ENCODE measurements at places on chromosomes 4 and X. TPM values are rescaled to one million over a fixed set of nuclear protein-coding genes. Genes with fewer than 3 reads are reported as not detected.

DNA sequence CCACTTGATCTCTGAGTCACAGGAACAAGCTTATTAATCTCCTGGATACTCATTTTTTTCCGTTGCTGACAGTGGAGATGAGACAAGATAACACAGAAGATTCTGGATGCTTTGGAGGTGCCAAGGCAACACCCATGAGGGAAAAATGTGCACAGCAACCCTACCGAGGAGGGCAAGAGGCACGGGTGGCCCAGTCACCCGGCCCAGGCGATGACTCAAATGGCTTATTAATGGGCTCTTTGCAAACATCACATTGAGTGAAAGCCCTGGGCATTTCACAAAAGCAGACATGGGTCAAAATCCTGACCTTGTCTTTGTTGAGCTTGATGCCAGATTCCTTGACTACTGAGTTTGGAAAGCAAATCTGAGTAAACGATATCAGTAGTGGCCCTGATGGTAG, 315.1 kb downstream of the STK32B start:
- H3K36me3 ChIP-seq, result no peaks in the 10 kb centered on the region
- H3K4me1 ChIP-seq, result no peaks in the 10 kb centered on the region
- no peak overlapping the region for H3K4me3 ChIP-seq
- DNase-seq, result no peak
- no peaks in the 10 kb centered on the region for H3K27me3 ChIP-seq
- no peak overlapping the region for H3K27ac ChIP-seq

GRCh38 chr4:186265683-186266652, at the start of gene F11:
F11 (plus strand) TSS chr4:186266189; CDS start chr4:186267137, 948 bp downstream.
- no peak within 1 kb of the TSS for H3K27ac ChIP-seq
- H3K36me3 ChIP-seq, result no peaks in the 10 kb centered on the region
- peaks cover 5% of the 10 kb centered on the region for H3K4me1 ChIP-seq

GRCh38 chr4:66014146-66014765, 344.0 kb upstream of the EPHA5 start:
- no peaks in the 10 kb centered on the region for H3K27me3 ChIP-seq
- no peaks in the 10 kb centered on the region for H3K4me1 ChIP-seq
- no peak overlapping the region for H3K4me3 ChIP-seq
- DNase-seq, result no peak

- no peaks in the 10 kb centered on the region for H3K27me3 ChIP-seq
- no peaks in the 10 kb centered on the region for H3K36me3 ChIP-seq
- H3K4me3 ChIP-seq, result peak overlapping the region; percentile 87
Measured at GRCh38 chr4:76950956-76951671, 1.6 kb downstream of the SEPTIN11 start.

DNA sequence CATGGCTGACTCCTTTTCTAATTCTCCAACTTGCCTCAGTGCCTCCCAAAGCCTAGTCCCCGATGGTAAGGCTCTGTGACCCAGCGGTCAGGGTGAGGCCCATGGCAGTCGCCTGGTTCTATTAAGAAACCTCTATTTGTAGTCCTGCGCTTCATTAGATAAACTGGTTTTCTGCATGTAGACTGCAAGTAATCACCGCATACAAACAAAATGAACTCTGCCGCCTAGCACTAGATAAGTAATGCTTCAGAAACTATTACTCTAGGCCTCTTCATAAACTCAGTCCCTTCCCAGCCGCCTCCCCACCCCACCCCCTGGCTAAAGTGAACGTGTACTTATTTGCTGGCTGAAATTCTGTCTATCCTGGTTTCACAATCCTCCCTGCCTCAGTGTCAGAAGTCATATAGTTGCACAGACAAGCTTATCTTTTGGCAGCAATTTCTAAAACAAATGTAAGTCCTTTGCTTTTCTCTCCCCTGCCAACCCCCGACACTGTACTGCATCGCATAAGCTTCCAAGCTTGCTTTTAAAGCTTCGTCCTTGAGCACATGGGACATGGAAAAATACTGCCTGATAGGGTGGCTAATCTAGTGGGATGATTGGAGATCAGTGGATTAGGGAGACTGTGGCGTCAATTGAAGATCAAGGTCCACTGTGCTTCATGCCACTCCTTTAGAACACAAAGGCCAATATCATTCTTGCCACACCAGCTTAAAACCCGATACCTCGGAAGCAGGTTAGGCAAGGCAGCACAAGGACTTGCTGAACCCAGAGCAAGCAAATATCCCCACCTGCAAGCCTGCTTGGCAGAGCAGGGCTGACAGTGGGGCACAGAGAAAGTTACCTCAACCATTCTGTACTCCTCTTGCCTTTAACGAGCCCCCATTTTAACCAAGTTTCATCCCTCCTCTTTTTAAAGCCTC, 125.8 kb downstream of the IRF2 start:
- peak; percentile 99 for DNase-seq
- no peak overlapping the region for H3K4me3 ChIP-seq
- no peaks in the 10 kb centered on the region for H3K36me3 ChIP-seq
- H3K27ac ChIP-seq, result peak overlapping the region; percentile 89
- no peaks in the 10 kb centered on the region for H3K27me3 ChIP-seq

DNA sequence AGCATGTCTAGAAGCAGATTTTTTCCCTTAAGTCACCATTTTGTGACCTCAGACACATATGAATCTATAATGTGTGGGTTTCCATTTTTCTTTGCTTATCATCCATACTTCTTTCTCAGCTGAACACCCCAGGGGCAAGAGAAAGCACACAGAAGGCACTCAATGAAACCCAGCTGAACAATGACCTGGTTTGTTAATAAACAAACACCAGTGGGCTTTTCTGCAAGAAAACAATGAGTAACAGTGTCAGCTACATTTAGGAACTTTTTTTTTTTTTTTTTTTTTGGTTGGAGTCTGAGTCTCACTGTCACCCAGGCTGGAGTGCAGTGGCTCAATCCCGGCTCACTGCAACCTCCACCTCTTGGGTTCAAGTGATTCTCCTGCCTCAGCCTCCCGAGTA, 40.7 kb upstream of the KLF3 start:
- no peaks in the 10 kb centered on the region for H3K27me3 ChIP-seq
- no peak overlapping the region for H3K4me3 ChIP-seq
- H3K36me3 ChIP-seq, result no peaks in the 10 kb centered on the region
- H3K4me1 ChIP-seq, result peaks cover 5% of the 10 kb centered on the region

DNA sequence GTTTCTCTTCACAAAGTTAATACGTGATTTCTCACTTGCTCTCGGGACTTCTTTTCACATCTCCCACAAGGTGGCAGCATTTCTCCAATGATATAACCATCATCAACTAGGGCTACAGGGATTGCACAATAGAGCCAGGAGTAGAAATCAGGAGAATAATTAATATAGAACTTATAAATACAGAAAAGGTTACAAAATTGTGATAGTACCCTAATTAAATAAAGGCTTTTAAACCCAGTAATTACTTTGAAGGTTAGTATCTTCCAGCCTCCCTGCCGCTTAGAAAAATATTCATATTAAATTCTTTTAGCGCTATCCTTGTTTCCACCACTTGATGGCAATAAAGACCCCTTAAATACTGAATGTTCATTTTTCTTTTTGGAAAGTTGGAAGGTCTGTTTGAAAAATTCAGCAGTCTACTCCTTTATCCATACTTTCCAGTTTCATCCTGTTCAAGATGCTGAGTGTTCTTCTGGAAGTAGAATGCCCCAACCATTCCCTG, 65.8 kb downstream of the RASGEF1B start:
- no peaks in the 10 kb centered on the region for H3K36me3 ChIP-seq
- peaks cover 4% of the 10 kb centered on the region for H3K4me1 ChIP-seq
- H3K27me3 ChIP-seq, result no peaks in the 10 kb centered on the region
- DNase-seq, result no peak
- no peak overlapping the region for H3K4me3 ChIP-seq
- no peak overlapping the region for H3K27ac ChIP-seq

CXorf49 gene
- total RNA-seq, result not detected

- H3K4me1 ChIP-seq, result no peaks in the 10 kb centered on the region
- no peak overlapping the region for H3K4me3 ChIP-seq
- peaks cover 3% of the 10 kb centered on the region for H3K36me3 ChIP-seq
- H3K27ac ChIP-seq, result no peak overlapping the region
- no peaks in the 10 kb centered on the region for H3K27me3 ChIP-seq
Measured at GRCh38 chr4:105715692-105716278, 7.2 kb downstream of the GSTCD start.

DNA sequence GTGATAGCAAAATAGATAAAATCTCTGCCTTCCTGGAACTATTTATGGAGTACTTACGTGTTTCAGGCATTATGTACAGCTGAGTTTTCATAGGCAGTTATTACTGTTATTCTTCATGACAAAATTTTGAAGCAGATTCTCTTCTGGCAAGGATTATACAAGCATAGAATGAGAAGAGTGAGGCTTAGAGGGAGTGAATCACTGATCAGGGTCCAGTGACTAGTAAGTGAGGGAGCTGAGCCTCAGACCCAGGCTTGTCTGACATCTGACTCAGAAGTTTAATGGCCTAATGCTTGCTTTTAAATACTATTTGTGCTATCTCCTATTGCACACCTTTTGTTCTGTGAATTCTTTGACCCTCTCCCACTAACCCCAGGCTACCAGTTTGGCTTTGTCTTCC, 110.6 kb downstream of the DTHD1 start:
- no peaks in the 10 kb centered on the region for H3K27me3 ChIP-seq
- H3K36me3 ChIP-seq, result no peaks in the 10 kb centered on the region
- no peak for DNase-seq
- no peaks in the 10 kb centered on the region for H3K4me1 ChIP-seq

- no peaks in the 10 kb centered on the region for H3K36me3 ChIP-seq
- H3K27me3 ChIP-seq, result peaks cover 4% of the 10 kb centered on the region
- no peak overlapping the region for H3K4me3 ChIP-seq
Measured at GRCh38 chr4:54999003-54999402, 126.4 kb downstream of the KDR start.

CWH43 gene
- 1.5 TPM for total RNA-seq

GRCh38 chr4:83361416-83362103, 26.9 kb upstream of the HPSE start:
- no peaks in the 10 kb centered on the region for H3K36me3 ChIP-seq
- H3K27me3 ChIP-seq, result no peaks in the 10 kb centered on the region
- no peak for DNase-seq
- H3K4me3 ChIP-seq, result no peak overlapping the region
- no peak overlapping the region for H3K27ac ChIP-seq

GRCh38 chr4:52954560-52955170, 92.5 kb downstream of the RASL11B start:
- DNase-seq, result no peak
- peaks cover 5% of the 10 kb centered on the region for H3K4me1 ChIP-seq
- no peaks in the 10 kb centered on the region for H3K36me3 ChIP-seq
- H3K27ac ChIP-seq, result no peak overlapping the region

DNA sequence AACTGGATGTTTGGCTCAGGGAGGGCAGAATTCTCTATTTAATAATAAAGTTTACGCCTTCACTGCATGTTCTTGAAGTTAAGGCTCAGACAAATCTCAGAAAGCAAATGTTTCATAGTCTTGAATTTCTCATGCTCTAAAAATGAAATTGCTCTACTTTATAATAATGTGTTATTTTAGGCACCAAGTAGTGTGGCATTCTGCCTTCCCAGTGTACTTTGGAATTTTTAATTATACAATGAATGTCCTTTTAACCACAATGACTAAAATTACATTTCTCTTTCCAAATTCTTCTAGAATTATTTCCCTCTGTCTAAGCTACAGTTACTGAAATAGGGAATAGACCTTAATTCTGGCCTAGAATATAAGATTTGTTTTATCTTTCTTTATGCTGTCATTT, 97.9 kb upstream of the PDE5A start:
- H3K27ac ChIP-seq, result no peak overlapping the region
- H3K27me3 ChIP-seq, result no peaks in the 10 kb centered on the region
- H3K36me3 ChIP-seq, result no peaks in the 10 kb centered on the region
- no peak for DNase-seq

DNA sequence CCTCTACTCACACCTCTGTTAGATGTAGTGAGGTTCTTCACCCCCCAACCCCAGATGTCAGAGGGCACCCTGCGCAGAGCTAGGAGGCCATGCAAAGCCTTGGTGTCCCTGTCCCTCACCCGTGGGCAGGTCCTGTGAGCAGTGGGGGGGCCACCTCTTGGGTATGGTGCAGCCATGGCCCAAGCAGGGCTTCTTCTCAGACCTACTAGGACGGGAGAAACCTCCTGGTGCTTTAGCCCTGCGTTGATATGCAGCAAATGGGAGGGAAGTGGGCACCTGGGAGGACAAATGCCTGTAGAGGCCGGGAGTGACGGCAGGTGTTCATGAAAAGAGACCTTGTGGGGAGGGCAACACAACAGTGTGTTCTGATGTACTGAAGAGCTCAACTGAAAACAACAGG, 38.5 kb upstream of the MSANTD1 start:
- no peak overlapping the region for H3K27ac ChIP-seq
- H3K4me1 ChIP-seq, result no peaks in the 10 kb centered on the region
- H3K4me3 ChIP-seq, result no peak overlapping the region
- no peaks in the 10 kb centered on the region for H3K27me3 ChIP-seq
- H3K36me3 ChIP-seq, result peaks cover 51% of the 10 kb centered on the region

DNA sequence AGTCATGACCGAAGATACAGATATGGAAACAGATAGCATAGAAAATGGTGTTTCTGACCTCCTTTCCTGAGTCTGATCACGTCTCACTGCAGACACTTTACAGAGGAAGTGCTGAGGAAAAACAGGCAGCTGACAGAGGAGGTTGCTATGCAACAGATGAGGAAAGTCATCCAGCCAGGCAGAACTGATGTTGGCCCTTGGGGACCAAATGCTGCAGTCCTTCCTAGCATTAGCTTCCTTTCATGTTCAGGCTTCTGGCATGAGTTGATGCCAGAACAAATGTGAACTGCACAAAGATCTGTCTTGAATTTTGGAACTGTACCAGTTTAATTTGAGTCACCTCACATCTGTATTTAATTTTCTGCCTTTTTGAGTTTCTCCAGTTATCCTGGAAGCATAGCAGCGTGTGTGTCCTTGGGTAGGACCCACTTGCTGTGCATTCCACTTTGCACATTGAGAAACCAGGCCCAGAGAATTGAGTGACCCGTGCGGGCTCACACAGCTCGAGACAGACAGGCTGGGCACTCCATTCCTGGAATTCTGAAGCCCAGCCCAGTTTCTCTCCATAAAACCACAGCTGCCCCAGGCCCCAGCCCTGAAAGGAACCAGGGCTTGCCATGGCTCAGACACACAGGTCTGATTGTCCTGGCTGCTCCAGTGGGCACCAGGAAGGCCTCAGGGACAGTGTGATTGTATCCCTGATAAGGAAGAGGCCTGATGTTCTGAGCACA, 1.4 kb upstream of the MAGED1 start:
- H3K4me1 ChIP-seq, result no peaks in the 10 kb centered on the region
- H3K27ac ChIP-seq, result peak overlapping the region; percentile 33
- H3K27me3 ChIP-seq, result no peaks in the 10 kb centered on the region
- no peak for DNase-seq

GRCh38 chr4:123477711-123478209, 81.2 kb downstream of the SPRY1 start:
- no peak overlapping the region for H3K27ac ChIP-seq
- no peak overlapping the region for H3K4me3 ChIP-seq
- H3K27me3 ChIP-seq, result no peaks in the 10 kb centered on the region
- no peaks in the 10 kb centered on the region for H3K36me3 ChIP-seq

CSN1S1 gene
- not detected for total RNA-seq

DNA sequence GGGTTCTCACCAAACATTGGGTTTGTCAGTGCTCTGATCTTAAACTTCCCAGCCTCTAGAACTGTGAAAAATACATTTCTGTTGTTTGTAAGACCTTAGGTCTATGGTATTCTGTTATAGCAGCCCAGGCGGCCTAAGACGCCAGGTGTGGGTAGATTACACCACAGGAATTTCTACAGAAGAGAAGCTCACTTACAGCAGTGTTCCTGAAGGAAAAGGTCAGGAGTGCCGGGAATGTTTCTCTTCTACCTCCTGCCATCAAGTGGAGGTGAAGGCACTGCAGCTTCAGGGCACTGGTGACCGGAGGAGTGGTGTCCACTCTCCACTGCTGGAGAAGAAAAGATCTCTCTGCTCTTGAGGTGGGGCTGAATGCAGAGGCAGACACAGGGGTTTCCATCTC, 45.7 kb downstream of the FHDC1 start:
- no peaks in the 10 kb centered on the region for H3K27me3 ChIP-seq
- H3K4me1 ChIP-seq, result no peaks in the 10 kb centered on the region
- H3K27ac ChIP-seq, result no peak overlapping the region
- H3K36me3 ChIP-seq, result no peaks in the 10 kb centered on the region
- H3K4me3 ChIP-seq, result no peak overlapping the region
